Breast epithelium (tissue), 4 donors: ENCODE measurements at places on chromosomes 7 and 10. TPM values are rescaled to one million over a fixed set of nuclear protein-coding genes. Genes with fewer than 3 reads are reported as not detected.

The ITPRID1 gene
- total RNA-seq, result 1.6 TPM

The ZP3 gene
- total RNA-seq, result 1.4 TPM

The VPS37D gene
- 5.9 TPM for total RNA-seq

The NPTX2 gene
- 1.5 TPM for total RNA-seq

The CFAP43 gene
- 8.5 TPM for total RNA-seq

The SPDYE5 gene
- total RNA-seq, result not detected

The SUN3 gene
- total RNA-seq, result not detected

The MAGI2 gene
- total RNA-seq, result 20.2 TPM

The GRK5 gene
- 15.2 TPM for total RNA-seq

The CLRN3 gene
- 0.98 TPM for total RNA-seq

The CTAGE8 gene
- total RNA-seq, result 4.3 TPM

The MALRD1 gene
- total RNA-seq, result 8.6 TPM

The ELOVL3 gene
- 0.88 TPM for total RNA-seq

The SLC26A5 gene
- total RNA-seq, result 3.6 TPM

The NSUN5 gene
- total RNA-seq, result 28.1 TPM

The FLNC gene
- 5.1 TPM for total RNA-seq

The ARHGAP22 gene
- 8.2 TPM for total RNA-seq

The TYW1B gene
- 7.2 TPM for total RNA-seq

The PITX3 gene
- not detected for total RNA-seq

The FXYD4 gene
- not detected for total RNA-seq

The AKAP9 gene
- total RNA-seq, result 73.3 TPM

The DKK1 gene
- total RNA-seq, result 142 TPM

The PRRT4 gene
- total RNA-seq, result under 0.01 TPM

The CDC14C gene
- not detected for total RNA-seq

The LRRD1 gene
- total RNA-seq, result 0.33 TPM

The LZTS2 gene
- 67.5 TPM for total RNA-seq

The RTKN2 gene
- 0.16 TPM for total RNA-seq

The GNAT3 gene
- total RNA-seq, result not detected

The SHH gene
- not detected for total RNA-seq

The ENTPD7 gene
- total RNA-seq, result 10.8 TPM
